Naive thymus-derived CD8-positive, alpha-beta T cell (primary cell): ENCODE measurements at places on chromosomes 6 and 20.

- DNase-seq = no peak
These were observed 774.5 kb downstream of the EYS start for GRCh38 chr6:64932486-64932885.

DNA sequence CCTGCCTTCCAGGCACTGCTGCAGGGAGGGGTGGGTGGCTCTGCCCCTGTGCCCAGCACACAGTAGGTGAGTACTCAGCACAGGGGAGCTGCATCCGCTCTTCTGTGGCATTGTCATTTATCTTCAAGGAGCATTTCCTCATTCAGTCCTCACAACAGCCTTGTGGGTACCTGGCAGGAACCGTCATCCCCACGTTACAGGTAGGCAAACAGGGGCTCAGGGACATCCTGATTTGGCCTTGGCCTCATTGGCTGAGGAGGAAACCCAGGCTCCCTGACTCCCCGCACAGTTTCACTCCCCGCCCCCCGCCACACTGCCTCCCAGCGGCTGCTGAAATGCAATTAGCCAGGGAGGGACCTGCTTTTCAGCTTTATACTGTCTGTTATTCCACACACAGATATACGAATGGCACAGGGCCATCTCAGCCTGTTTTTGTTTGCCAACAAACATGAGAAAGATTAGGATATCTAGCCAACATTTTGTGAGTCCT is 24.2 kb upstream of the PNPLA1 start:
- DNase-seq = peak; percentile 35

- DNase-seq = no peak
These were observed 425.0 kb downstream of the COL12A1 start for GRCh38 chr6:74780831-74781230.

GRCh38 chr20:32819992-32820697 is 391 bp downstream of the MAPRE1 start:
- peak; percentile 87 for DNase-seq

DNA sequence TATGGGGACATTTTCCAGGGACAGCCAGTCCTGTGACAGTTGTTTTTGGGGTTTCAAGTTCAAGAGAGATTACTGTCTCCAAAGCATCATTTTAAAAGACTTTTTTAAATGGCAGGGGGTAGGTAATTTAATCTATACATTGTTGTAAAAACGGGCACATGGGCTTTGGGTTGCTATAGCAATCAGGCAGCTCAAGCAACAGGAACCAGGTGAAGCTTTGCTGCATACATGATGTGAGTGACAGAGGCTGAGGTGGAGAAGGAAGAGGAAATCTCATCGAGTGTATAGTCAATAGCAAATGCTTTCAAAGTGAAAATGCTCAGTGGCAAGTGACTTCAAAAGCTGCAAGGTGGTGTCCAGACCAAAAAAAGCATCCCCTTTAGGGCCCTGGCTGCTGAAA is 277.4 kb upstream of the JAG1 start:
- no peak for DNase-seq

DNA sequence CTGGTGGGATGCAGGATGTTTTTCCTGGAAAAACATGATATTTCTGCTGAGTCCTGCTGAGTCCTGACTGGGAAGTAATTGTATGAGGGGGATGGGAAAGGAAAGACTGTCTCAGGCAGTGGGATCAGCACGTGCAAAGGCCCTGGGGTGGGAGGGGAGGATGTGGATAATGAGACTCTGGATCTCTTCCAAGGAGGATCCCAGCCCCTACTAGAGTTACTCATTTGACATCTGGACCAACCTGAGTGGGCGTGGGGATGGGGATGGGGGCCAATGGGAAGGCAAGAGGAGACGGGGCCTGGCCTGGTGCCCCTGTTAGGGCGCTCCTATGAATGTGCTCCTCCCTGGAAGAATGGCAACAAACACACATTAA is 73.0 kb downstream of the CD40 start:
- DNase-seq = no peak

DNA sequence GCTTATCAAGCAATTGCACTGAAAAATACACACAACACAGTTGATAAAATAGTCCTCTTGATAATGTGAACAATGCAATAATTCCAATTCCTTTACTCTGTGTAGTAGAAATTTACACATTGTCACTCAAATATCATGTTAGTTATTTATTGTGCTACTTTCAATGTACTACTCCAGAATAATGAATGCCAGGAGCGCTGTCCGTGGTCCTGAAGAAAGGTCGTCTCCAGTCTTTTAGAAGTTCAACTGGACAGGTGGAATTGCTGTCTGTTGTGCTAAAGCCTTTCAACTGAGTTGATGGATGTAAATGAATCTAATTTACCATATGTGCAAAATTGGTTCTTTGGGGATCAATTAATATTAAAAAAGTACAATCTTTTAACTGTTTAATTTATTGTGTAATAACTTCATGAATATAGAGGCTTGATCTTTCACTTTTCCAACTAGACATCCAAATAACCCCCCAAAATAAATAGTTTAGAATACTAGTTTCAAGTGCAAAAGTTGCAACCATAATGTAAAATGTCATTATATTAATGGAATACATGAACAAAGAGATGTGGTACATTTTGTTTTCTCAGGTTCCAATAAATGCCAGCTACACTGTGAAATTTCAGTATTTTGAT is 3.2 kb downstream of the GRIK2 start:
- no peak for DNase-seq

DNA sequence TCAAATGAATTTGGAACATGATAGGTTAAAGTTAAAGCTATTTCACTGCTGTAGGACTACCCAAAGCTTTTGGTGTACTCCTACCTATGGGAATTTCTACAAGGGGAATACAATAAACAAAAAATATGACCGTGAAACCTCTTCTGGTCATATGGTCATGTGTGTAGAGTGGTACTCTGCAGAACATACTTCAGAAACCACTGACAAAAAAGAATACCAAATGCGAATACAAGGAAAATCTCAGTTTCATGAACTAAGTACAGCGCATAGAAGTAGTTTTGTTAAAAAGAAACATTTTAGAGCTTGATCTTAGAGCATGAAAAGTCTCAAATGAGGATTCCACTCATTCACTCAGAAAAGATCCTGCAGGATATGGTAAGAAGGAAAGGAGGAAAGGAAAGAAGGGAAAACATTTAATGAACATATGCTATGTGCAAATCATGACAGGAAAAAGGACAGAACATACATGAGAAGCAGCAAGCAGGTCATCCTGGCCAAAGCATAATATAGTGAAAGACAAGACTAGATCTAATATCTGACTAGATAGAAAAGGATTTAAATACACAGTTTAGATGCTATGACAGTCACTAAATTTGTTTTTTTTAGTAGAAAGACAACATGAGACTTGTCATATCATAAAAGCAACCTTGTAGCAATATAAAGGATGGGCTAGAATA is 36.5 kb downstream of the SNX14 start:
- no peak for DNase-seq

GRCh38 chr6:99689916-99690685 is 83.5 kb downstream of the PRDM13 start:
- no peak for DNase-seq

DNA sequence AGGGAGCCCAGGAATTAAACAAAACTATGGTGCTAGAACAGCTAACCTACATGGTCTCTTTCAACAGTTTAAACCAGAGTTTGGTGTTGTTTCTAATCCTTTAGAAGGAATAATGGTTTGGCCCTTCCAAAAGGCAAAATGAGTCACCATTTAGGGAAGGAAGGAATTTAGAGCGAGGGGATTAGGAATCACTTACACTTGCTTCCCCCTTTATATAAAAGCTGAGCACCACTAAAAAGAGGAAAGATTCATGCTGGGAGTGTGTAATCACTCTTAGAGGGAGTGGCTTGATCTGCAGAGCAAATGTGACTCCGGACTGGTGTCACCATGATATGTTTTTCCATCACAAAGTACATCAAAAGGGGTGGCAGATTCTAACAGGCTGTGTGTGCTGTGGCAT is 63.6 kb downstream of the F13A1 start:
- DNase-seq = no peak

DNA sequence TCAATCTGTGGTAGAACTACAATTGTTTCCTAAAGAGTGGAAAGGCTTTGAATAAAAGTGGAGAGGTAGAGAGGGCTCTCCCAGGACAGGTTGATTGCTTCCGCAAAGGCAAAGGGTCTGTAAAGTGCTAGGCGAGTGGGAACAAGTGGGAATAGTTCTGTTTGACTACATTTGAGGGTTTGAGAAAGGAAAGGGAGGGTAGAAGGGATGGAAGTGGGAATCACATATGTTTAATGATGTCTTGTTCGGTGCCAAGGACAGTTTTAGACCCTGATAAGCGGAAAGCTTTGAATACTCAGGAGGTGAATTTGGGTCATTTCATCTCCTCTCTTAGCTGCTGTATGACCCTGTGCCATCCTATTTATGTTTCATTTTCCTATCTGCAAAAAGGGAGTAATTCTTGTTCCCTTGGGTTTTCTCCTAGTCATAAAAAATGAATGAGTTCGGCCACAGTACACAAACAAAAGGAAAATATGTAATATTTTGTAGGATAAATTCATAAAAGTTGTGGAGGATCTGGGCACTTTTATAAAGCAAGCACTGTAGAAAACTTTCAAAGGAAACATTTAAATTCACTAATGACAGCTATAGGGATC is 1.7 kb upstream of the PIM1 start:
- DNase-seq = no peak

DNA sequence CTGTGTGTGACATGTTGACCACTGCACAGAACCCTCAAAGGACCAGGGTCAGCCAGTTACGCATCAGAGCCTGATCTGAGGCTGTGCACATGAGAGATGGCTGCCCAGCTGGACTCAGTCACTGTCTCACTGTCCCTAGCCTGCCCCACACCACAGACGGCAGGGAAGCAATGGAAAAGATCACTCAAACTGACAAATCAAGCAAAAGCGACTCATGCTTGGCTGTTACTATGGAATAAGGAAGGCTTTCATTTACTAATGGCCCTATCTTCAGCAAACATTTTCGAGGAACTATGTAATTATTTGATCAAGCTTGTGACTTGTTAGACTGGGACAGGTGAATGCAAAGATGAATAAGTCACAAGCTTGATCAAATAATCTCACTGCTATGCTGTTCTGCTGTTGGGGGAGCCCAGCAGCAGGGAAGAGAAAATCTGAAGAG is 137.0 kb downstream of the SLC23A2 start:
- DNase-seq = no peak

DNA sequence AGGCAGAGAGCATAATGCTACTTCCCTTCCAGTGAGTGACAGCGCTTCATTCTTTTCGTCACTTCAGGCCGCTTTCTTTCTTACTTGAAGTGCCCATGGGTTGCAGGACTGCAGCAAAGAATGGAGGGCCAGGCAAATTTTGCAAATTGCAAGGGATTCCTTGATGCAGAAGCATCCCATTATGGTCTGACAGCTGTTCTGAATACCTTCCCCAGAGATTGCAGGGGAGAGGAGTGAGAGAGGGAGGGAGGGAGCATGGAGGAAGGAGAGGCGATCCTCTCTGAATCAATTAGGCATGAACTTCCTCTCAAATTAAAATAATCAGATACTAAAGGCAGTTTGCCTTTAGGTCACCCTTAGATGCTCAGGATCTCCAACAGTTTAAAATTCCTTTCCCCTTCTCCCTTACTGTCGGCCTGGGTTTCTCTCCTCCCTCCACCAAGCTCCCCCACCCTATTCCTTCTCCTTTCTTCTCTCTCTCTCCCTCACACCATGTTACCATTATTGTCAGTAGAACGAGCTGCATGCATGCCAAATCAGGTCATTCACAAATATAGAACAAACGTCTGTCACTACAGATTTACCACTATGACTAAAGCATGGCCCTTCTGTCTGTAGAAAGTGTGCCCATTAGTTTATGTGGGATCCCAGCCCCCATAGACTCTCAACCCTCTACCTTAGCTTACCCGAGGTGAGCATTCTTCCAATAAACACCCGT is 289.2 kb downstream of the CD83 start:
- no peak for DNase-seq

- no peak for DNase-seq
These were observed 200.7 kb upstream of the THBS2 start for GRCh38 chr6:169454204-169454871.

DNA sequence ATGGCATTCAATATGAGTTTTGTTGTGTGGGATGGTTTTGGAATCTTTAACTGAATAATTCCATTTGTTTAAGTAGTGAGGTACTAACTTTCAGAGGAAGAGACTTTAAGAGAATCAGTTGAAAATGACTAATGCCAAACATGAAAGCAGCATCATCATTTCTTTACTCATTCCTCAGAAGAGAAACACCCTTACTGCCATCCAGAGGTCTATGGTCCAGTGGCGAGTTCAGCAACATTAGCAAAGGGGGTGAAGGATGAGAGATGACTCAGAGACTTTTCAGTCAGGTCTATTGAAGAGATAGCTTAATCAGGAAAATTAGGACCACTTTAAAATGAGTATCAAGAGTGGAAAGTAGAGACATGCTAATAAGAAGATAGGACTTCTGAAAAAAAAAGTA is 118.8 kb downstream of the COL19A1 start:
- no peak for DNase-seq

DNA sequence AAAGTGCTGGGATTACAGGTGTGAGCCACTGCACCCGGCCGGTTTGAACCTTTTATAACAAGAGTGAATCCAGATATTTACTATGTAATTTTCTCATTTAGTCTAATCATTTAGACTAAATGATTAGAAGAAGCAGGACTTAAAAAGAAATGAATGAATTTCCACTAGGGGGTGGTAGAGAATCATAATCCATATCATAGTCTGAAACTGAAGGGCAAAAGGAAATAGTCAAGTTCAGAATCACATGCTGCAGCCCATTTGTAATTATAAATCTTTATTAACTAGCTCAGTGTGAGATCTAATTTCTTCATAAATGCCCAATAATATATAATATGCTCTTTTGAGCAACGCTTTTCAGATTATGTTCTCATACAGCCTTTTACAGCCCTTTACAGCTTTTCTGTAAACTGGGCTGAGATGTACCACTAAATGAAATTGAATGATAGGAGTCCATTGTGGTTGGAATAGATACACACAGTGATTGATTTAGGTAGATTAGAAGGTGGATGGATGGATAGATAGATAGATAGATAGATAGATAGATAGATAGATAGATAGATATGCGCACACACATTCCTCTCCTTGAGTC is 31.8 kb downstream of the PSMB9 start:
- no peak for DNase-seq
